NAMALWA (cell line): ENCODE measurements at places on chromosomes 6 and 20.

GRCh38 chr20:17872959-17873358 lies 95.6 kb downstream of the SNX5 start:
- DNase-seq = no peak

DNA sequence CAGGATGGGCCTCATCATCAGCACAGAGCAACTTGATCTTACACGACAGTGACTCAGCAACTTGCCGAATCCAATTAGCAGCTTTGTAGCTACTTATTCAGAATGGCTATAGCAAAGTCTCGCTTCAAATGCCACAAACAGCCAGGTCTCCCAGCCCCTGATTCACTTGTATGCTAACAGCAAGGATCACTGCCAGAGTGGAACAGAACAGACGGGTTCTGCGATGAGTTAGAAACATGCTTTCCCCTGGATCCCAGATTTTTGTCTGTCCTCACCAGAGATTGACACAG lies 254.4 kb downstream of the NRN1 start:
- no peak for DNase-seq

GRCh38 chr6:151721671-151722070 lies 85.8 kb upstream of the ESR1 start:
- DNase-seq = no peak

DNA sequence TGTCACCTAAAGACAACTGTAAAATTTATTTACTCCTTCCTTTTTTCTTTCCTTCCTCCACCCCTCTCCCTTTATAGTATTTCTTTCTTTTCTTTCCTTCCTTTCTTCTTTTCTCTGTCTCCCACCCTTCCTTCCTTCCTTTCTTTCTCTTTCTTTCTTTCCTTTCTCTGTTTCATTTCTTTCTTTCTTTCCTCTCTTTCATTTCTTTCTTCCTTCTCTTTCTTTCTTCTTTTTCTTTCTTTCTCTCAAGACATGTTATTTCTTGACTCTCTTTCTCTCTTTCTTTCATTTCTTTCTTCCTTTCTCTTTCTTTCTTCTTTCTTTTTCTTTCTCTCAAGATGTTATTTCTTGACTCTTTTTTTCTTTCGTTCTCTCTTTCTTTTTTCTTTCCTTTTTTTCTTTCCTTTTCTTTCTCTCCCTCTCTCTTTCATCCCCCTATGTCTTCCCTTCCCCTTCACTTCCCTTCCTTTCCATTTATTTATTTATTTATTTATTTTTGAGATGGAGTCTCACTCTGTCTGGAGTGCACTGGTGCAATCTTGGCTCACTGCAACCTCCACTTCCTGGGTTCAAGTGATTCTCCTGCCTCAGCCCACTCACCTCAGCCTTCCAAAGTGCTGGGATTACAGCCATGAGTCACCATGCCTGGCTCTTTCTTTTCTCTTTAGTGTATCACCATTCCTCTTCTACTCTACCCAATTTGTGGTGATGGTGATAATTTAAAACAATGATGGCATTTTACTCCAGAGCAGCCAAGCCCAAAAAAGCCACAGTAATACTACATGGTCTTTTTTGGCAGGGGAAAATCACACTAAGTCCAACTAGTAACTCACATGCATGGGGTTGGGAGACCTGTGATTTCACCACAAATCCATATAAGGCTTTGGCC lies 188.2 kb downstream of the ADGRG6 start:
- no peak for DNase-seq

DNA sequence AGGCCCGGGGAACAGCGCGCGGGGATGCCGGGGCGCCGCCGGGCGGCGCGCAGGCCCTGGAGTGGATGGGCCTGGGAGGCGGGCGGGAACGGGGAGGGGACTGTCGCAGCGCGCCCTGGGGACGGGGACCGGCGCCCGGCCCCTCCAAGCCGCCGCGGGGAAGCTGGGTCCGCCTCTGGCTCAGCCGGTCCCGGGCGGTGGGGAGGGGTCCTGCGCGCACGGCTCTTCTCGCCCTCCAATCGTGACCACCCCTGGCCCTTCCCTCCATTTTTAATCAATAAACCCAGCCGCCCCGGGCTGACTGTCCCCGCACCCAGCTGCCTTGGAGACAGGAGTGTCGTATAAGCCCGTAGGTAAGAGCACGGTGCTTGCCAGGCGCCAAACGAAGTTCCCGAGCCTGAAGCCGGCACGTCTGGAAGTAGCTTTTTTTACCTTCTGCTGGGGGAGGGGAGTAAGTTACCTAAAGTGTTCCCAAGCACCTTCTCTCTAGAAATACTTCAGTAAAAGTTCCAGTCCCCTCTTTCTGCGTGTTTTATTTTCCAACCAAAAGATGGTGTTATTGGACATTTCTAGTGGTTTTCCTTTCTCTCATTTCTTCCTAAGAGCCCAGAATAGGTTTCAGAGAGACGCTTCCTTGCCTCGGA lies 780 bp upstream of the TAF4 start:
- DNase-seq = peak; percentile 53

GRCh38 chr20:50750145-50750671 lies 18.8 kb downstream of the PARD6B start:
- no peak for DNase-seq

GRCh38 chr6:125944434-125944816 lies 12.1 kb upstream of the HINT3 start:
- DNase-seq = no peak

GRCh38 chr6:14001329-14002012 lies 76.7 kb downstream of the RNF182 start:
- no peak for DNase-seq

DNA sequence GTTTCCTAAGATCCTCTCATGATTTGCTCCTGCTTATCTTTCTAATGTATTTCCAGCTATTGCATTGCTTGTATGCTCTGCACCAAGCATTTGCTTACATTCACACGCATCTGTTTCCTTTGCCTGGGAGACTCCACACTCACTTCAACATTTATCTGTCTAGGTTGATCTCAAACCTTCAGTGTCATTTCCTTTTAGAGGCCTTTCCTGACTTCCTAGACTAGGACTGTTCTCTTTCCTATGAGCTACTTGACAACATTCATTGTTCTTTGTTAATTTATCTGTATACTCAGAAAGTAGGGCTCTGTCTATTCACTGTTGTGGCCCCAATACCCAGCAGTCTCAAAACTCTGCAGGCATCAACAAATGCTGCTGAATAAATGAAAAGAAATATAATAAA lies 84.4 kb downstream of the WASF1 start:
- DNase-seq = no peak

- no peak for DNase-seq
Measured at GRCh38 chr6:148406579-148407371, 64.1 kb downstream of the SASH1 start.

- DNase-seq = no peak
Measured at GRCh38 chr6:64680446-64680845, 1026.6 kb downstream of the EYS start.

GRCh38 chr20:32672982-32673851 lies 524 bp downstream of the C20orf203 start:
- peak; percentile 73 for DNase-seq

GRCh38 chr6:67885081-67886033 lies 749.7 kb upstream of the ADGRB3 start:
- DNase-seq = no peak

- DNase-seq = no peak
Measured at GRCh38 chr6:74431873-74432580, 736.0 kb downstream of the CD109 start.

GRCh38 chr20:21266191-21266536 lies 37.0 kb upstream of the XRN2 start:
- no peak for DNase-seq
